ENCODE measurements at places on chromosomes 7 and 10.
A peak's percentile ranks its signal among the peaks of the same experiment; 100 is the strongest.

- no peak for DNase-seq
These were observed 210.5 kb upstream of the YAE1 start for GRCh38 chr7:39355664-39356063.

- DNase-seq: peak; percentile 8
These were observed 40.2 kb upstream of the MYL10 start for GRCh38 chr7:101669307-101669706.

- DNase-seq: no peak
These were observed 42.0 kb upstream of the PALS2 start for GRCh38 chr7:24531255-24531654.

DNA sequence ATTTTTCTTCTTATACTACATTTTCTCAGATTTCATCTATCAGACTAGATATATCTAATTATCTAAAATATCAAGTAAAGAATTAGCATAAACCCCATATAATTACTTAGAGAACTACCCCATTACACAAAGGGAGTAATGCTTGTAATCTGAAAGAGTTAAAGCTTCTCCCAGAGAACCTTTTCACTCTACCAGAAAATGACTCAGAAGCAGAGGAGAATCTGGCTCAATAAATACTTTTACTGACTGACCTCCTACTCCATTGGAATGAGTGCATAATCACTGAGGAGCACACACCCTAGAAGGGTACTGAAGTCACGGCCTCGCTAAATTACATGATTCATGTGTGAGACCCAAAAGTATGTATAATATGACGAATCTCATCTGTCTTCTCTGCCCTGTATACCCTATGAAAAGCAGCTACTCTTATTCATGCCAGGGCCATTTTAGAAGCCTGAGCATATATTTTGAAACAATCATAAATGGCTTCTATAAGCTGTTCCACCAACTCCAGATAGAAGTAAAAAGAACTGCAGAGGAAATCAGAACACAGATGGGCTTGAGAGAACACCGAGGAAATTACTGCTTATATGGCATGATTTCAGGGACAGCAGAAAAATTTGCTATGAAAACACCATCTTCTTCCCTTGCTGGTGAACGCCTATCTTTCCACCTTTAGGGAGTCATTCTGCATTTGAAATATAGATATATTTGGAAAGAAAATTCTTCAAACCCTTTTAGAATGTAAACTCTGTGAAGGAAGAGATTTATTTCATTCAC is 32.7 kb downstream of the DNMBP start:
- no peak for DNase-seq

GRCh38 chr10:124239134-124239533 is 145.7 kb upstream of the CHST15 start:
- no peak for DNase-seq

DNA sequence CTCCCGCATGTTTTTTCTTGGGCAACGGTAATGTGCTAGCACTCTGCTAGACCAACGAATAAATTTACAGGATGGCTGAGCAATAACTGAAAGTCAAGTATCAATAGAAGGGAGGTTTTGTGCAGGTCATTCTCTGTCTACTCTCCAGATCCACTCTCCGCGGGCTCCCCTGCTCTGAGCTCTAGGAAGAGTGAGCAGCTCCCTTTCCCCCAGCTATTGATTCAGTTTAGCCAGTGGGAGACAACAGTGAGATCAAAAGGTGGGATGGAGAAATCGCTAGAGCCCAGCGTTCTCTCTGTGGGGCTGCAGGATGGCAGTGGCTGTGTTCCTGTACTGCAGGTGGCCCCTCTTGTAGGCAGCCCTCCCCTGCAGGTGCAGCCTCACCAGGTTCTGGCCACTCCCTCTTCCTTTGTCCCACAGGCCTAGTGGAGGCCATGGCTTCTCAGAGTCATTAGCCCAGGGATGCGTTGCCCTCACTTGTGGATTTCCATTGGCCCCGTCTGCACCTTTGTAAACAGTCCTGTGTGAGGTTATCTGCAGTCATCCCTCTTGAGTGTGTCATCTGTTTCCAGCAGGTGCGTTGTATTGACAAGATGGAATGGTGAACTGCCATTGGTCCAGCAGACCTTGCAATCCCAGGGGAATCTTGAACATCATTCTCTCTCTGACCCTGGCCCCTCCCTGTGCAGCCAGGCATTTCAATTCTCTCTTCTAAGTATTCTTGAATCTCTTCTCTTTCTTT is 11.1 kb downstream of the MSRB2 start:
- DNase-seq: no peak

DNA sequence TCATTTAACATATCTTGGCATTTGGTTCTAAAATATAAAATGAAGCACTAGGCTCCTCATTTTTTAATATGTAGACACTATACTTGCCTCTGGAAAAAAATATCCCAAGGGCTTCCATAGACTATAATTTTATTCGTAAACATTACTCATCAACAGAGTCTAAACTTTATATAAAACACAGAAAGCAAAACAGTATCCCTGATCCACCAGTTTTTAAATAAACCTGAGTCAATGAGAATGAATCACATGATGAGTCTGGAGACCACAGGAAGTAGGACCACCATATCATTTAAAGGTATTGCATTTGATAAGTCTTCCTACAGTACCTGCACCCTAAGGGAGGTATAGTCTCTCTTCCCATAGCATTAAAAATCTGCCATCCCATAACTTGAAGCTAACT is 228.0 kb downstream of the DGKI start:
- DNase-seq: no peak

GRCh38 chr10:33698033-33698432 is 363.6 kb upstream of the NRP1 start:
- DNase-seq: no peak

- DNase-seq: peak; percentile 19
These were observed 846 bp downstream of the MINPP1 start for GRCh38 chr10:87505366-87506111.

- no peak for DNase-seq
These were observed 85.9 kb downstream of the ADARB2 start for GRCh38 chr10:1651270-1651966.

GRCh38 chr10:42768581-42769152 is 13.9 kb upstream of the BMS1 start:
- no peak for DNase-seq

DNA sequence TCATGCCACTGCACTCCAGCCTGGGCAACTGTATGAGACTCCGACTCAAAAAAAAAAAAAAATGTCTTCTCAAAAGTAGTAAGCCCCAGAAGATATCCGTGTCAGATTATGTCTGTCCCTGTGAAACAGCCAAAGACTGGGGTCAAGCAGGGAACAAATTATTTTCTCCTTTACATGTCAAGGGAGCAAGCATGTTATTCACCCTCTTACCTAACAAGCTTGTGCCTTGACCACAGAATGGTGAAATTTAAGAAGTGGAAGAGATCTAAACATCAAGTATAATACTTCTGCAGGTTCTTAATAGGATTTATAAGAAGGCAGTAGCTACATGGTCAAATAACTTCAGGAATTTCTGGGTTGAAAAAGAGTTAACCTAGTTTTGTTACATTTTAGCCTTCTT is 187.9 kb downstream of the ZNF365 start:
- no peak for DNase-seq

- DNase-seq: no peak
These were observed 75.4 kb downstream of the OTUD1 start for GRCh38 chr10:23514321-23514720.

DNA sequence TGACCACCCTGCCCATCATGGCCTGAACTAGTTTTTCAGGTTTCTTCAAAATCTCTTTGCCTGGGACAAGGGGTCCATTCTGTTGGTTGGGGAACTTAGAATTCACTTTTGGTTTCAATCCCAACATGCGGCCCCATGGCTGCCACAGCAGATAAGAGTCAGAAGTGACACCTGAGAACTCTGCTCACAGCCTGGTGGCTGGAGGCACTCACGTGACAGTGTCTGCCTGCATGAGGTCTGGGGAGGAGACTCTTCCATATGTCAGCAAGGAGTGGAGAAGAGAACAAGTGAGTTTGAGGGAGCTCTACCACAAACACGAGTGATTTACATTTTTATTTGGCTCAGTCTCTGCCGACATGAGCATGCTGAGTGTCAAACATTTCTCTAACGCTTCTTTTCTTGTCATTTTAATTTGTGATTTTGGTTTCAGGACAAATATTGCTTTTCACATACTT is 370.4 kb downstream of the TNS3 start:
- DNase-seq: no peak

GRCh38 chr10:22369434-22370072 is 24.3 kb downstream of the SPAG6 start:
- DNase-seq: no peak

- DNase-seq: no peak
These were observed 274.3 kb upstream of the NEBL start for GRCh38 chr10:21171197-21171935.

DNA sequence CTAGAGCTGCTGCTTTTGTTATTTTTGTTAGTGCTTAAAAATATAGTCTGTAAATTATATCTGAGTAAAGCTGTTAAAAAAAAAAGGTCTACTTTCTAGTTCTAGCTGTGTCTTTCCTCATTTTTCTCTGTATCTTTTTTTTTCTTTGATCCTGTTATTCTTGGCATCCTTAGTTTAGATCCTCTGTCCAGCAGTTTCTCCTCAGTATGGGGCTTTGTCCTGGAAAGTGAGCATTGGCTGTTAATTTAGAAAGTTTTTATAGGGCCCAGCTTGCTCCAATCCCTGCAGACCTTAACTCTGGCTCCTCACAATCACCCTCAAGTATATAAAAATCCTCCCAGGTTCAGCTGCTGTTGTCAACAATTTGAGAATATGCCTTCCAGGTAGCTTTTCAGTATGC is 23.5 kb downstream of the DDX50 start:
- no peak for DNase-seq

- no peak for DNase-seq
These were observed 14.9 kb downstream of the MINPP1 start for GRCh38 chr10:87519582-87519981.

DNA sequence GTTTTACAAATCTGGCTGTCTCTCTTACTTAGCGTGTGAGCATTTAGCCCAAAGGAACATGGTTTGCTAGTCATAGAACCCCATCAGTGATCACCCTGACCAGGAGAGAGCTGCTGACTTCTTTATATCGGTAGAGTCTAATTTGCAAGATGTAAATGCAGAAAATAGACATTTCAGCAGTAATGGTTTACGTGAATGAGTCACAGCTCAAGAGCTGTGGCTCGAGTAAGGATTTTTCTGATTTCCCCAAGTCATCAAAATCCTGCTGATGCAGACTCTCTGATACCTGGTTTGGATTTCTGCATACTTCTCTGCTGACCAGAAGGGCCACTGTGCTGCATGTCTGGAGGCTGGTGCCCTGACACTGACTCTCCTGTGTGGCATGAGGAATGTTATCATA is 25.7 kb downstream of the NUB1 start:
- DNase-seq: no peak

- no peak for DNase-seq
These were observed 6.5 kb downstream of the BLVRA start for GRCh38 chr7:43764807-43765491.

- DNase-seq: no peak
These were observed 26.9 kb downstream of the RGS10 start for GRCh38 chr10:119515511-119516045.

DNA sequence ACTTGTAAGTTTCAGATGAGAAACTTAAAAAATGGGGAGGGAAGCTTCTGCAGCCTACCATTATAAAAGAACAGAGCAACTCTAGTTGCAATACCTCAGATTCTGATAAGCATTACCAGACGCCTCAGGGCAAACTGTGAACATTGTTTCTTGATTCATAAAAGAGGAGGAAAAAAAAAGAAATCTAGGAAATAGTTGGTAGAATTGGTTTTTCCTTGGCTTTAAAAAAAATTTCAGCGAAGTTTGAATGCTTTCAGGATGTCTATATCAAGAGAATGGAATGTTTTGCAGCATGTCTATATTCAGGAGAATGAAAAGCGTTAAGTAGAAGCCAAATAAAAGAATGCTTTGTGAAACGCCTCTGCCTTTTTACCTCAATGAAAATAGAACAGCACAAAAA is 17.5 kb upstream of the ANLN start:
- no peak for DNase-seq

GRCh38 chr10:54985732-54986131 is 184.7 kb upstream of the PCDH15 start:
- DNase-seq: no peak

- no peak for DNase-seq
These were observed 276.7 kb upstream of the MEOX2 start for GRCh38 chr7:15963206-15963605.

DNA sequence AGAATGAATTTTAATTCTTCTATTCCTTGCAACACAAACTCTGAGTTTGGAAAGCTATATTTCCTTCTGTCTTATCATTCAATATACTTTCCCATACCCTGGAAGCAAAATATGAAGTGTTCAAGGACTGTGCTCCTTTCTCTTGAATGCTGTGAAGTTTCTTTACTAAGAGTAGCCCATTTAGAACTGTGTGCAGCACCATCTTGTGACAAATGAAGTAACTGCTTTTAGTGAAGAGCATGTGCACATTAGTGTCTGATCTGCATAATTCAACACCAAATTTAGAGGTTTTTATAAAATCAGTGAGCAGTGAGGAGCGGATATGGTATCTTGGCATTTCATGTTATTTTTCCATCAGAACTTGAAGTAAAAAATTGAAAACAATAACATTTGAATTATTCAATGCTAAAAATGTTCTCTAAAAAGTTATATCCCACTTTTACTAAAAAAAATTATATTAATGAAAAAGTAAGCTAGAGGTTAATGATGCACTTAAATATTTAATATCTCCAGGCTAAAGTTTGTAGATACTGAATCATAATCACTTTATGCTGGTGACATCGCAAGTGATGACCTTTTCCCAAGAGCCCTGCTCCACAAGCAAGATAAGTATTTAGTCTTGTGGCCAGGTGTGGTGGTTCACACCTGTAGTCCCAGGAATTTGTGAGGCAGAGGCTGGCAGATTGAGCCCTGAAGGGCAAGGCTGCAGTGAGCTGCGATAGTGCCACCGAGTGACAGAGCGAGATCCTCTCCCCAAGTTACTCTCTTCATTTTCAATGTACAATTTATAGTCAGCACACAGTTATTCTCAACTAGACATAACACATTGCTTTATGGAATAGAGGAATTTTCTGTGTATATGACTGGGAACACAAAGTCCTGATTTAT is 108.8 kb upstream of the PCLO start:
- DNase-seq: no peak

DNA sequence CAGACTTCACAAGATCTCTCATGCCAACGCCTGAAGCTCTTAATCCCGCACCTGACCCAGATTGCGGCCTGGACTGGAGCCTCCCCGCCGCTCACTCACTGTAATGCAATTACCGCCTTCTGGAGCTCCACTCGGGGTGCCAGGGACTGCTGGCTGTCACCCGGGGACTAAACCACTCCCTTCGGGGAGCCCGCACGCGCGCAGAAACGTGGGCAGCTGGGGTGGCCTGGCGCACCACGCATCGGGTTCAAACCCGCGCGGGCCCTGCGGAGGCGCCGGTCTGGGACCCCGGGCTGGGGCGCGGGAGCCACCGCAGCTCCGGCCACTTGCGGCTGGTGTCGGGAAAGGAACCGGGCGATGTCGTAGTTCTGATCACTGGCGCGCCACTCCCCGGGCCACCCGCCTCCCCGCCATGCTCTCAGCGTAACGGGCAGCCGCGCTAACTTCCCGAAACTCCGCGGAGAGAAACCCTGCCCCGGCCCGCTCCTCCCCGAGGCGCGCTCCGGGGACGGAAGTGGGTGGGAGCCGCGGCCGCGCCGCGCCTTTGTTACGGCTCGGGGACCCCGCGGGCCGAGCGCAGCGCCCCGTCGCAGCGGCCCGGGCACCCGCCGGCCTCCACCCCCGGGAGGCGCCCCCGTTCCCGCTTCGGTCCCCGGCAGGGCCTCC is 100.3 kb upstream of the SVIL start:
- DNase-seq: peak; percentile 39

- DNase-seq: no peak
These were observed 10.3 kb downstream of the OR2A14 start for GRCh38 chr7:144133307-144133706.

- DNase-seq: no peak
These were observed 65.0 kb downstream of the STK17A start for GRCh38 chr7:43647673-43648472.

Measured in T-cell (primary cell).